ENCODE measurements at places on chromosomes 11 and 22.

DNA sequence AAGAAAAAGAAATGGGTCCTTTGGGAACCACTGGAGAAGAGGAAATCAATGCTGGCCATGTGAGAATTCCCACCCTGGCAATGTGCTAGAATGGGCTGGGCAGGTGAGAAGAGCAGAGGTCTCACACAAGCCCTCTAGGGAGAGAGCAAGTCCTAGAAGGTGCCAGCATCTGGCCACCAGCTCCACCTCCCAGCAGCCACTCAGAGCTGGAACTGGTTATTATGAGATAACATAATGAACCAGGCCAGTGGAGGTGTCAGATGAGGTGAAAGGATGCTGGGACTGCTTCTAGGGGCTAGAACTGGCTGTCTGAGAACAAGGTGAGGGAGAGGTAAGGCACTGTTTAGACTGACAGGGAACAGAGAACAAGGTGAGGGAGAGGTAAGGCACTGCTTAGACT, 29.3 kb downstream of the NEFH start:
- no peak for DNase-seq

DNA sequence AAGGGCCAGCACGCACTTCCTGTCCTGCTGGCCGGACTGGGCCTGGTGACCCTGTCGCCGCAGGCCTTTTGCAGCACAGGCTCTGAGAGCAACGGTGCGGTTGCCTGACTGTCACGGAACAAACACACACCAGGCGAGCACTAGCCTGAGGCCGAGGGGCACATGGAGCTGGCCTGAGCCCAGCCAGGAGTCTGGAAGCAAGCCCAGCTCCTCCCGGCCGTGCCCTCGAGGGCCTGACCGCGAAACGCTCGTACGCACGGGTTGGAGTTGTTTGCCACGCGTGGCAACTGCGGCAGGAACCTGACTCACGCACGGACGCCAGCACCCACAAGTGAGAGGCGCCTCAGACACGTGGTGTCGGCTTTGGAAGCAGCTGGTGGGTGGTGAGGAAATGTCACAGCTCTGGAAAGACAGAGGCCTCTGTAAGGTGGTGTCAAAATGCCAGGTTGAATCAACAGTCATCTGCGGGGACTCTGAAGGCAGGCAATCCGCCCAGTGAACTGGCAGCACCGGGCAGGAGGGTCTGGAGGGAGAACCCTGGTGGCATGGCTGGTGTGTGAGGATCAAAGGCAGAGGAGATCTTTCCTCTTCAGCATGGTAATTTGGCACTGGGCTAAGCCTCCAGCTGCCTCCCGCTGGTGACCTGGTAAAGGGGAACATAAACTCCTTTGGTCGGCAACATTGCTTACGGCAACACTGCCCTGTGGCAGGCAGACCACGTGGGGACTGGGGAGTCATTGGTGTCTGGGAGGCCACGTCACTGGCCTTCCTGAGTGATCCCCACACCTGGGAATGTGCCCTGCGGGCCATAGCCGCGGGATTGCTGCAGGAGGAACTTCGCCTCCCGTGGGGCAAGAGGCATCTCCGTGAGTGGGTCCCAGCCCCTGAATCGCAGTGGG, 15.3 kb upstream of the IL17REL start:
- no peak for DNase-seq

GRCh38 chr22:35318346-35319215, 18.9 kb downstream of the TOM1 start:
- DNase-seq = no peak

- DNase-seq = no peak
These were observed 661 bp upstream of the MALAT1 start for GRCh38 chr11:65498042-65498726.

DNA sequence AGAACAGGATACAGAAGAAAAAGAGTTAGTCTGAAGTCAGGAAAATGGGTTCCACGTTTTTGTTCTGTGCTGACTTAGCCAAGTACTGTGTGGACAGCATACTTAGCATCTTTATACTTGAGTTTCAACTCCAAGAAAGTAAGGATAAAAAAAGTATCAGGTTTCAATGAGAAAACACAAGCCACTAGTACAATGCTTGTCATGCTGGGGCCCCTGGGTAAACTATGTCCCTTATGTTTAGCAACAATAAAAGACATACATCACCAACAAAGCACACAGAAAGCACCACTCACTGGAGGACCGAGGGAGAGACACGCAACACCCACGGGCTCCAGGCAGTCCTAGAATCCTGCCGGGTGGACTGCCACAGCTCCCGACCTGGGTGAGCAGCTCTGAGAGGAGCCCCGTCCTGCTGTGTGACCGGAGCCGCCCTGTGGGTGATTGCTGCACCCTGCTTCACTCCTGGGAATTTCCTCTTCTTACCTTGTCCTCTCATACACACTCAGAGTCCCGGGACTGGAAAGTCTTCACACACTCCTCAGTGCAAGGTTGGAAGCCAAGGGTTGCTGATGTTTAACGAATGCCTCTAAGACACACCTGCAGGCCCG, 890.5 kb downstream of the BRD1 start:
- no peak for DNase-seq

DNA sequence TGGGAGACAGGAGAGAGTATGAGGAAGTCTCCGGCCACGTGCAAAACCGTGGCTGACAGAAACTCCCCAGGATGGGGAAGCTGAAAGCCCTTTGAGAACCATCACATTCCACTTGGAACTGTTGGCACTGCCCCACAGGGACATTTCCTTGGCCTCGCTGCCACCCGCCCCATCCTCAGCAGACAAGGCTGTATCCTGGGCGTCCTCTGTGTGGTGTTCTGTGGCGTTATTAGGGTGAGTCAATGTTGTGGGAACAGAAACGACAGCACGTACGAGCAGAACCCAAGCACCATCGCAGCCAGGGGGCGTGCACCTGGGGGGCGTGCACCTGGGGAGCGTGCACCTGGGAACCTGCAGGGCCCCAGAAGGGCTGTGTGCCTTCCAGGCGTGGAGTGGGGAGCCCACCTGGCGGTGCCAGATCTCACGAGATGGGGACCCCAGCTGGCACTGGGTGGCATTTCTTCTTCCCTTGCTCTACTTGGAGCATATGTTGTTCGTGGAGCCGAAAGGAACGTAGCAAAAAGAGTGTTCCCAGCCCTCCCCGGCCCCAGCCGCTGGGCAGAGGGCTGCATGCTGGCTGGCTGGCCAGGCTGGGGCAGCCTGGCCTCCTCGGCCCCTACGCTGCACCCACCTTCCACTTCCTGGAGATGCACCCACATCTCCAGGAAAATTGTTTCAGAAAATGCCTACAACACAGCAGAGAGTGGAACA, 35.4 kb downstream of the NFAM1 start:
- DNase-seq = no peak

DNA sequence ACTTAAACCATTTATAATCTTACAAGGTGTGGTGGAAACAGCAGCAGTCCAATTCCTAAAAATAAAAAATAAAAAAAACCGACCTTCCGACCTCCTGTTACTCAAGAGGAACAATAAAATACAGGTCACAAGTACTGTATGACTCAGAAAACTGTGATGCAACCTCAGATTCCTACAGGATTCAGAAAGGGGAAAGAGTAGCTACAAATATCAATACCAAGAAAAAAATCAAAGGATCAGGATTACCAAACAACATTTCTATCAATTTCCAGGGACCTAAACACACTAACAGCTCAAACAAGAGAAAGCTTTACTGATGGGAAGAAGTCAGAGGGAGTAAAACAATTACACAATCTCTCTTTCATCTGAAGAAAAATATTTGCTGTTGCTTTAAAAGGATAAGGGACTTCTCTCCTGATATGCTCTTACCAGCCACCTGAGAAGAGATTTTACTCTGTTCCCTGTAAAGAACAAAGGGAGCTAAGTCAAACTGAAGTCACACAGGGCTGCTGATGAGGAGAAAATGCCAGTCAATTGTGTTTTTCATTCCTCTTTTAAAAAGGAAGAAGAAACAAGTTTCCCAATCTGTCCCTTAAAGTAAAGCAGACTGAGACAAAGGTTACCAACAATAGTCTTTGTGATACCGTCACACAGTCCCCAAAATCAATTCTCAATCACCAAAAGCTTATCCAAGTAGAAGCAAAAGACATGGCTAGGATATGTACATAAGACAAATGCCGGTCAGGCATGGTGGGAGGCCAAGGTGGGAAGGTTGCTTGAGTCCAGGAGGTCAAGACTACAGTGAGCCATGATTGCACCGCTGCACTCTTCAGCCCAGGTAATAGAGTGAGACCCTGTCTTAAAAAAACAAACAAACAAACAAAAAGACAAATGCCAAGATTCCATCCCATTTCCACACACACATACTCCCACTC, 39.3 kb downstream of the AMBRA1 start:
- DNase-seq = no peak

DNA sequence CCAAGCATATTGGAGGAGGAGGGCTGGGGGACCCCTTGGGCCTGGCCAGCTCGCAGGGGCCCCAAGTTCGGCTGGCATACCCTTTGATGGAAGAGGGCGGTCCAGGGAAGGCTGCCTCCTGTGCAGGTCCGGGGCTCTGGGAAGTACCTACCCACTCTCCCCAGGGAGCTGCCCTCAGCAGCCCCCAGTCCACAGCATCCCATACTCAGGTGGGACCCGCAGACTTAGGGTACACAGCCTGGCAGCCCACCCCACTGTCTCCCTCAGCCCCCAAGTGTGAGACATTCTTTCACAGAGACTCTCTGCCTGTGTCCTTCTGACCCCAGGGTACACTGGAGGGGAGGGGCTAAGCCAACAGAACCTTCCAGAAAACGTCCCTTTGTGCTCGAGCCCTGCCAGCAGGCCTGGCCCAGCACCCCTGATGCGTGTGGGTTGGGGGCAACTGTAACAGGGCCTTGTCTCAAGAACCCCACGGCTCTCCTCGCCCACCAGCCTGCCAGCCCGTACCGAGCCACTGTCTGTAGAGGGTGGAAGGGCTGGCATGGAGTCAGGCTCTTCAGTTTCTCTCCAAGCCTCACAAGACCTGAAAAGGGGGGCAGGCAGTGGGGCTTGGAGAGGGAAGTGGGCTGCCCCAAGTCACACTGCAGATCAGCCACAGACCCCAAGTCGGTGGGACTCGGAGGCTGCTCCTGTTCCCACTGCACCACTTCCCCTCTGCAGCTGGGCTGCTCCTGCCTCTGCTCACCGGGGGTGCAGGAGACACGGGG, 7.0 kb upstream of the TNFRSF13C start:
- no peak for DNase-seq

- no peak for DNase-seq
These were observed 197.0 kb upstream of the E2F8 start for GRCh38 chr11:19437760-19438159.

DNA sequence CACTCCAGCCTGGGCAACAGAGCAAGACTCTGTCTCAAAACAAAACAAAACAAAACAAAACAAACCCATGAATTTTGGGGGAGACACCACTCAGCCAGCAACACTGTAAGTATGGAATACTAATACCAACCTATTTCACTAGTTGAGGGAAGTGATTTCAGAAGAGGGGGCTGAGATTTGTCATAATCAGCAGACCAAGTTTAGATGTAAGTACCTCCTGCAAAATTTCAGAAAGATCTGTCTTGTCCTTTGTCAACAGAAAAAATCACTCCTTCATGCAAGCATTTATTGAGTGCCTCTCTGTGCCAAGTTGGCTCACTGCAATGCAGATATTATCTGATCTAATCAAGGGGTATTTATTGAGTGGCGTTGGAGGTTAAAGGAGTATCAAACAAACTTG, 23.4 kb upstream of the ADA2 start:
- DNase-seq = no peak

GRCh38 chr11:79366218-79366617, 74.6 kb downstream of the TENM4 start:
- DNase-seq = no peak

- no peak for DNase-seq
These were observed 118.7 kb downstream of the ST3GAL4 start for GRCh38 chr11:126474220-126474619.

DNA sequence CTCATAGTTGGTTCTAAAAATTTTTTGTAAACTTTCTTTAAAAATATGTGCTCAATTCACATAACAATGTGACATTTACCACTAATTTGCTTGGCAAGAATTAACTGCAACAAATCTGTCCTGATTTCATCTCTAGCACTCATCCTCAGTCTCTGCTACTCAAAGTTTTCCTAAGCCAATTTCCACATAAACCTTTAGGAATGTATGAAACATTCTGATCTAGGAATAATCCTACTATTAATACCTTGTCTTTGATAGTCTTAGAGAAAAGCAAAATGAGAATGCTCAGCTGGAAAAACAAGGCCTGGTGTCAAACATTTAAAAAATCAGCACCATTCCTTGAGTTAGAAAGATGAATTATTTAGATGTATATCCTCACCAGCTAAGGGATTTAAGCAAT, 114.3 kb downstream of the CD44 start:
- no peak for DNase-seq

- DNase-seq = no peak
These were observed 1.6 kb upstream of the SHANK3 start for GRCh38 chr22:50670914-50671538.

Data from NCI-H1417 treated with DMSO at 0.1 percent for 48 hours (cell line).